ENCODE measurements at places on chromosomes 2 and 18.
A peak's percentile ranks its signal among the peaks of the same experiment; 100 is the strongest.

DNA sequence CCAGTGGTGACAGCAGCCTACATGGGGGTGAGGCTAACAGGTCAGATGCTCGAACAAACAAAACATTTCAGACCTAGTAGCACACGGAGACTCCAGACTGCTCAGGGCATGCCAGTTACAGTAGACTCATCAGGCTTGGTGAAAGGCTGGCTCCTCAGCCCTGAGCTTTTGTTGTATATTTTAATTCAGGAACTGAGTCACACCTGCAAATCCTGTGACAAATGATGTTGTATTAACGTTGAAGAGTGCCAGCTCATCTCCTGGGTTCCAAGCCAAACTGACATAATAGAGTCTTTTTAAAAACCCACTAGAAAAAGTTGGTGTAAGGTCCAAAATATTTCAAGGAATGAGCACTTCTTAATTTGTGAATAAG, 65.3 kb downstream of the C1D start:
- DNase-seq, result no peak
- no peaks in the 10 kb centered on the region for H3K27me3 ChIP-seq
- H3K27ac ChIP-seq, result no peak overlapping the region
- no peak overlapping the region for H3K4me3 ChIP-seq
- no peaks in the 10 kb centered on the region for H3K36me3 ChIP-seq

GRCh38 chr2:129827311-129828090, 152.0 kb upstream of the RAB6C start:
- no peak for DNase-seq
- H3K4me1 ChIP-seq, result no peaks in the 10 kb centered on the region
- H3K27me3 ChIP-seq, result no peaks in the 10 kb centered on the region
- no peaks in the 10 kb centered on the region for H3K36me3 ChIP-seq

DNA sequence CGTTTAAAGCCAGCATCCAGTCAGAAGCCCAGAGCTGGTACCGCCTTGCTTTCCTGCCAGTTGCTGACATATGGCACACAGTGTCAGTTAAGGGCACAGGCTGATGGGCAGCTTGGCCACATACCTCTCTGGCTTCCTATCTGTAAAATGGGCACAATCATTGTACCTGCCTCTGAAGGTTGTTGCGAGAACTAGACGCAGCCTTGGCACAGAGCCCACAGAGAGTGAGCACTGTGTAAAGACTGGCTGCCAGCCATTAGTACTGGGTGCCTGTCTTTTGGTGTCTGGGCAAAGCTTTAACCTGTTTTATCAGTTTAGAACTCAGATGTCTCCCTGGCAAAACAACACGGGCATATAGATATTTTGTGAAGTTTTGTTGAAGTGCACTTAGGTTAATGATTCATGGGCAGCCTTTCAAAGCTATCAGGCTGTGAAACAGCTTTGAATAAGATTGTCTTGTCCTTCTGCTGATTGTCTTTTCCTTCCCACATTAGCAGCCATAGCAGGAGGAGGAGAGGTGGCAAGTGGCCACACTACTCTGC, 269.5 kb downstream of the NEDD4L start:
- no peaks in the 10 kb centered on the region for H3K36me3 ChIP-seq
- H3K27me3 ChIP-seq, result no peaks in the 10 kb centered on the region
- no peak overlapping the region for H3K4me3 ChIP-seq
- H3K27ac ChIP-seq, result no peak overlapping the region
- DNase-seq, result no peak

DNA sequence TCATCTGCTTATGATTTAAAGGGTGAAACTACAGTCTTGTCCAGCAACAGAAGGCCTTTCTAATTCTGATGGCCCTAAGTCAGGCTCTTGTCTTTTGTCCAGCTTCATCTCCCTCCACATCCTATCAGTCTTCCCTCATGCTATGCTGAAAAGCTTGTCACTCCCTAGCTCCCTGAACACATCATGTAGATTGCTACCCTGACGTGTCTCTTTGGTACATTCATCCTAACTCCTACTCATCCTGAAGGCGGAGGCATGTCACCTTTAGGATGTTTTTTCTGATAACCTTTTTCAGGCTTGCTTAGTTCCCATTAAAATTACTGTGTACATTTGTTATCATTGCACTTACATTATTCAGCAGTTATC, 78.4 kb upstream of the ARL5A start:
- H3K4me3 ChIP-seq, result no peak overlapping the region
- no peak for DNase-seq
- peaks cover 14% of the 10 kb centered on the region for H3K4me1 ChIP-seq

GRCh38 chr2:1611886-1612285, 132.4 kb downstream of the PXDN start:
- H3K4me1 ChIP-seq, result no peaks in the 10 kb centered on the region
- no peak for DNase-seq
- no peaks in the 10 kb centered on the region for H3K36me3 ChIP-seq
- H3K4me3 ChIP-seq, result no peak overlapping the region
- H3K27me3 ChIP-seq, result no peaks in the 10 kb centered on the region

- H3K27ac ChIP-seq, result peak overlapping the region; percentile 64
- DNase-seq, result no peak
- no peak overlapping the region for H3K4me3 ChIP-seq
- H3K27me3 ChIP-seq, result no peaks in the 10 kb centered on the region
- no peaks in the 10 kb centered on the region for H3K36me3 ChIP-seq
- peaks cover 34% of the 10 kb centered on the region for H3K4me1 ChIP-seq
Measured at GRCh38 chr2:240246173-240246820, 105.8 kb upstream of the OTOS start.

All from tibial artery (tissue), 4 donors.